Activated naive CD4-positive, alpha-beta T cell (primary cell): ENCODE measurements at places on chromosomes 16 and 17.

DNA sequence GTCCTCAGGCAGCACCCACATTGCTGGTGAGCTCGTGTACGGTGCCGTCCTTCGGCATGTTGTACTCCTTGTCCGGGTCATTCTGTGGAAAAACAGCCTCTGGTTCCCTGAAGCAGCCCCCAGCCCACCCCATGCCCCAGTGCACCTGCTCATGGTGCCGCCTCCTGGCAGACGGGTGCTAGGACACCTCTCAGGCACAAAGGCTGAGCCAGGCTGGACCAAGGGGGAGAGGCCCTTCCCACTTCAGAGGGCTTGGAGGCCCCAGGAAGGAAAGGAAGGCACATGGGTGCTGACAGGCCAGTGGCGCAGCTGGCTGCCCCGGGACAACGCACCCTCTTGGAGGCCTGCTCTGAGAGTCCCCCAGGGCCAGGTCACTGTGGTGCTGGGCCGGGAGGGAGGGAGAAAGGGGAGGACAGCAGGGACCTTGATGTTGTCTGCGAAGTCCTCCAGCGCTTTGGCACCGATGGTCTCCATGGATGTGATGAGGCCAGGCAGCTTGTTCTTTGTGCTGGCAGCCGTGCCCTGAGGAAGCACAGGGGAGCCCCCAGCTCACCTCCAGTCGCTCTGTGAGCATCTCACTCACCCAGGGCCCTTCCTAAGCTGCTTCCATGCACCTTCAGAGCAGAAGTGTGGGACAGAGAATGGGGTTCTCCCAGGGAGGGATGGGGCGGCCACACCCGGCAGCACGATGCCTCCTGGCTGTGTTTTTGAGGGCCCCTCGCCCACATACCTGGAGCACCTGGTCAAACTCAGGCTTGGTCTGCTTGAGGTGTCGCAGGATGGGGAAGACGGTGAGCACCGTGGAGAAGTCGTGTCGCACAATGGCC lies 9.3 kb downstream of the ZACN start:
- no peak for DNase-seq

- DNase-seq, result no peak
Measured at GRCh38 chr17:798246-798645, 16.1 kb downstream of the MRM3 start.

DNA sequence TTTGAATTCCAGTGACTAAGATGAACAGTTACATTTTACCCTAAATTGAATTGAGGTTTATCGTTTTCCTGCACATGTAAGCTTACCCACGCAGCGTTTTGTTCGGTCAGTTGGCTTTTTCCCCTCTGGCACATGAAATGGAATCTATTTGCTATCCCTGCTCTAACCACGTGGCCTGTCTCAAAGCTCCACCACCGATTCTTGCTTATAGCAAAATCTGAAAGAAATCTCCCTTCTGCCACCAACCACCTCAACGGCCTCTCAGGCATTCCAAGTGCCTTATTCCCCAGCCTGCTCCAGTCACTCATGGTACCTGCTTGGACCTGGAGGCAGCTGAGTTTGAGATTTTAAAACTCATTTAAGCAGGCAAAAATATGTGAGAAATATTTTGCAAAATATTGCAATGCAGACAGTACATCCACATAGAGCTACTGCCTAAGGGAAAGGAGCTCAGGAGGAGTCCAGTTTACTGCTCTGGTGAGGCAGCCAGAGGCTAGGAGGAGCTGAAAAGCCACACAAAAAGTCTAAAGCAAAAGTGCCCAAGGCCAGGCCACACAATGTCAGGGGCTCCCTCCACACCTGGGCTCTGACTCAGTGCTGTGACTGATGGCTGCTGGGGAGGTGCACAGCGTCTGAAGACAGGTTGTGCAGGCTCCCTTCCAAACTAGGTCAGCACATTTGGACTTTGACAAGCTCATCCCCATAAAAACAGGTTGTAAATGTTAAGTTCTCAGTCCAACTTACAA lies 26.4 kb downstream of the ARHGAP17 start:
- DNase-seq, result no peak

GRCh38 chr17:7384489-7385081 lies 3.7 kb downstream of the TNK1 start:
- DNase-seq, result no peak

GRCh38 chr16:84884596-84885341 lies 65.0 kb downstream of the CRISPLD2 start:
- DNase-seq, result no peak

DNA sequence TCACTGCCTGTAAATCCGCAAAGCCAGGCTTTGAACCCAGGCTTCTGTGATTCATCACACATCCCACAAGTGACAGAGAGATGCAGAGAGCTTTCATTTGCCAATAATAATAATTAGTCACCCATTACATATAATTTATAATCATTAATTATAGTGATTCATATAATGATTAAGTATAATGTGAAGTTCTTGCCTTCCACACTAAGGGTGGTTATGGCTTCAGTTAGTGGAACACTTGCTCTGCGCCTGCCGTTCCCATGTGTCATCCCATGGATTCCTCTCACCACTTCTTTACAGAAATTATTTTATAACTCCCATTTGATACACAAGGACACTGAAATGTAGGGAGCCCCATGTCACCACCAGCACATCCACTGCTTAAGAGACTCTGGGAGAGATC lies 39.8 kb upstream of the XYLT1 start:
- no peak for DNase-seq

GRCh38 chr16:53753431-53753830 lies 49.5 kb downstream of the FTO start:
- no peak for DNase-seq

GRCh38 chr17:66715745-66716156 lies 119.2 kb upstream of the CACNG5 start:
- no peak for DNase-seq

GRCh38 chr17:54907376-54907775 lies 6.7 kb downstream of the TOM1L1 start:
- DNase-seq, result no peak

DNA sequence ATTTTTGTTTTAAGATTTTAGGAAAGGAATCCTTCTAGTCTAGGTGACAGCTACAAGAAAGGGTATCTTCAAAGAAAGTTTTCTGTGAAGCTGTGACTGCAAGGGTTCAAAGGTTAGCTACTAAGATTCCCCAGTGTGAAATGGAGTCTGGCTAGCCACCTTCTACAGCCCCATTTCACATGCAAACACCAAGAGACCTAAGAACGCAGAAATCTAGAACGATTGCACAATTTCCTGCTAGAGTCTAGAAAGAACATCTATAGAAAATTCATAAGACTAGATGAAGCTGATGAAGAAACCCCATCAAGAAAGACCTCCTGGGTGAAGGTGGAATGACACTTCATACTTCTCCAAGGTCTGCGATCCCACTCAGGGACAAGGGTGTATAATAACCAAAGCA lies 77.1 kb downstream of the STX8 start:
- no peak for DNase-seq

DNA sequence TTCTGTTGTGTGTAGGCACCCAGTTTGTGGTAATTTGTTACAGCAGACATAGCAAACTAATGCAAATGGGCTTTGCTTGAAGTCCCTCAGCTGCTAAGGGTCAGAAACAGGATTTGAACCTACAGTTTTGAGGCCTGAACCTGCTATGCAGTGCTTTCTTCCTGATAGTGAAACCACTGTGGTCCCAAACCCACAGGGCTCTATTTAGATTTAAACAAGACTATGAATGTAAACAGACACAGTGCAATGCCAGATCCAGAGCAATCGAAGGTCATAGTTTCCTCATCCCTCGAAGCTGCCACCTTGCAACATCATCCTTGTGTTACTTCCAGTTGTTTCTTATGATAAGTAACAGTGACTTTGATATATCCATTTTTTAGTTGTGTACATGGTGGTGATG lies 630.2 kb downstream of the WWOX start:
- no peak for DNase-seq

- no peak for DNase-seq
Measured at GRCh38 chr17:75090871-75091854, 3.4 kb downstream of the SLC16A5 start.

GRCh38 chr16:88759245-88759975 lies 25.6 kb downstream of the PIEZO1 start:
- DNase-seq, result no peak

DNA sequence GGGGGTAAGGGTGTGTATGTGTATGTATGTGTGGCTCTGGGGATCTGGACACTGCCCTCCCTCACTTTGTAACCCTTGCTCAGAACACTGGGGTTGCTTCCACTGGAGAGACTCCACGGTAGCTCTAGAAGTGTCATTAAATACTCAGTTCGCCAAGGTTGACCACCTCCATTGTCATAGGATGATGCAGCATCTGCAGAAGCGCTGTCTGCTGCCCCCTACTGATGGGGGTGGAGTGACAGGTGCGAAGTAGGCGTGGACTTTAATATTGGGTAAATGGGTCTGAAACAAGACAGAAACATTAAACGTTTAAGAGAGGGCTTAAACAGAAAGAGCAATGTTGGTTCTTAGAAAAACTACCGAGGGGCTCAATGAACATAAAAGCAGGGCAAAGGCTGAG lies 35.5 kb upstream of the STAC2 start:
- DNase-seq, result no peak

DNA sequence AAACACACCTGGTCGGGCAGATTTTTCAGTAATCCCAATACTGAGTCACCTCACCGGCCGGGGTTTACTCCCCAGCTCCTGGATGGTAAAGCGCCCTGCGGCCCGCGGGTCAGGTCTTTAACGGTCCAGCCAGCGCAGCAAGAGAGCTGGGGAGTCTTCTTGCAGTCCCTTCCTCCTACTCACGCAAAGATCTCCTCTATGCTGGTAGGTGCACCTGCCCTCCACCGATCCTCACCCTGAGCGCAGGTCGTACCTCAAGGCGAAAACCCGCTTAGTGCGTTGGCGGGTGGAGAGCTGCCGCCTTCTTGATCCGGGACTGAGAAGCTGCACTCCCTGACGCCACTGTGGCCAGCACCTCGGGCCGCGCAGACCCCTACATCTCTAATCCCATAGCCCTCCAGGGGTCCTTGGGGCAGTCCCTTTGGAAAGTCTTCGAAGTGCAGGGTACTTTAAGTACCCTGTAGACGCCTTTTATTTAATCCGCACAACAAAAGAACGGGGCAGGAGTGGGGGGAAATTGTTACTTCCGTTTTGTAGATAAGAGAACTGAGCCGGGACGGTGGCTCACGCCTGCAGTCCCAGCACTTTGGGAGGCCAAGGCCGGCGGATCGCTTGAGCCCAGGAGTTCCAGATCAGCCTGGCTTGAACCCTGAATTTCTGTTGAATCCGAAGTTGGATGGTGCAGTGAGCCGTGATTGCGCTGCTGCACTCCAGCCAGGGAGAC lies 10.4 kb upstream of the HOXB13 start:
- DNase-seq, result no peak

- no peak for DNase-seq
Measured at GRCh38 chr16:80367037-80367658, 173.6 kb upstream of the DYNLRB2 start.
